ENCODE measurements at places on chromosomes 16 and 17.

DNA sequence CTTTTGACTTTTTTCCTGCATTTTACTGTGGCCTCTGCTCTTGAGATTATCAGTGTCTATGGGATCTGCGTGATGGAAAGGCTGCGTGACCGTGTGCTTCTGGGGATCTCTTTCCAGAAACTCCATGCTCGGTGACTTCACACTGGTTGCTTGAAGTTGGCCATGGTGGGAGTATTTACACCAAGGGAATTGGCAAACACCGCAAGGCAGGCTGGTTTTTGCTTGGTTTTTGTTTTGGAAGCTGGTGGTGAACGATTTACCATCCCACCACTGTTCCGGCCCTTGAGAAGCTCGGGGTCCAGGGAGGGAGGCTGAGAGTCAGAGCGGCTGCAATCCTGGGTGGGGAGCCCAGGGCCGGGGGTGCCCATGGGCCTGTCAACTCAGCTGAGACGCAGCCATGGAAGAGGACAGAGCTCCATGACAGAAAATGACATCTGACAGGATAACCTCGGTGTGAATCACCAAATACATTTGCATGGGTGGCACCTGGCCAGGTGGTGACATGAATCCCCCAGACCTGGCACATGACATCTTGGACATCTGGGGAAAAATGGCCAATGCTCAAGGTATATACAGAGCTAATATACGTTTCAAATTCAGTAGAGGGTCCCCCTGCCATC is 11.1 kb downstream of the CRISPLD2 start:
- no peak for DNase-seq

DNA sequence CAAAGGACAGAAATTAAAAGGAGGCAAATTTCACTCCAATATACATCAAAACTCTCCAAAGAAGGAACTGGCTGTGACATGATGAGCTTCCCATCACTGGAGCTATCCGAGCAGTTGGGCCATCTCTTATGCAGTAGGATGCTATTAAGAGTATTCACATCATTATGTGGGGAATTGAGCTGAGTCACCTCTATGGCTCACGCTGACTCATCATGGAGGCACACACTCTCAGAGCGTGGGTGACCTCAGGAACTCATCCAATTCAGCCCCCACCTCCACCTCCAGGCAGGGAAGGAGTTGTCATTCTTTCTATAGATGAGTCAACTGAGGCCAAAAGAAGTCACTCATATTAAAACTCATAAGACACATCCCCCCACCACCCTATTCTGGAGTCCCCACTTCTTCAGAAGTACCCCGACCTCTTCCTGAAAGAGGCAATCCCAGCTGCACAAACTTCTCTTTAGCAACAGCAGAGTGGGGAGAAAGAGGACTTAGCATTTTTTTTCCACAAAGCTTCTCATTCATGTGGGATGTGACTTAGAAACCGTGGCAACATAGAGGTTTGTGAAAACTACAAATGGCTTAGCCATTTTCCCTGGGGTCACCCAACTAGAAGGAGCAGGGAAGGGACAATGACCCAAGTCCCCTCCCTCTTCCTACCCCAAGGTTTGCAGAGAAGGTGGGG is 32.5 kb downstream of the ABCC12 start:
- no peak for DNase-seq

GRCh38 chr17:42720996-42721583 is 23.8 kb downstream of the EZH1 start:
- DNase-seq: no peak

GRCh38 chr17:51439395-51440229 is 179.3 kb downstream of the UTP18 start:
- DNase-seq: no peak

- no peak for DNase-seq
These were observed 3.1 kb downstream of the SLC5A2 start for GRCh38 chr16:31486045-31486444.

GRCh38 chr16:85524630-85525419 is 88.3 kb upstream of the GSE1 start:
- DNase-seq: no peak

- DNase-seq: no peak
These were observed 102.6 kb upstream of the HS3ST3A1 start for GRCh38 chr17:13704333-13704732.

DNA sequence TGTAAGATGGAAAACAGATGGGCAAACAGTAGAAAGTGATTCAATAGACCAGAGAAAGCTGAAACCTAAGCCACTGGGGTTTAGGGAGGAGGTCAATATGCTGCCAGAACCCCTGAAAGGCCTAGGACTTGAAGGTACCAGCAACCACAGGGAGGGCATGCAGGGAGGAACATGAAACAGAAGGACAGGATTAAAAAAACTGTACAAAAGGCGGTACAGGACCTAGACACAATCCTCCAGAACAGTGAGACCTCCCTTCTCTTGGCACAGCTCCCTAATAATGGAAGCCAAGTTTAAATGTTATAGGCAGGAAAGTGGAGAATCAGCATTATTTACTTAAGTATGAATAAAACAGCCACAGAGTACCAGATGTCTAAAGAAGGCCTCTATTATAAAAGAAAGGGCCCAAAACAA is 105.5 kb downstream of the SPAG9 start:
- no peak for DNase-seq

DNA sequence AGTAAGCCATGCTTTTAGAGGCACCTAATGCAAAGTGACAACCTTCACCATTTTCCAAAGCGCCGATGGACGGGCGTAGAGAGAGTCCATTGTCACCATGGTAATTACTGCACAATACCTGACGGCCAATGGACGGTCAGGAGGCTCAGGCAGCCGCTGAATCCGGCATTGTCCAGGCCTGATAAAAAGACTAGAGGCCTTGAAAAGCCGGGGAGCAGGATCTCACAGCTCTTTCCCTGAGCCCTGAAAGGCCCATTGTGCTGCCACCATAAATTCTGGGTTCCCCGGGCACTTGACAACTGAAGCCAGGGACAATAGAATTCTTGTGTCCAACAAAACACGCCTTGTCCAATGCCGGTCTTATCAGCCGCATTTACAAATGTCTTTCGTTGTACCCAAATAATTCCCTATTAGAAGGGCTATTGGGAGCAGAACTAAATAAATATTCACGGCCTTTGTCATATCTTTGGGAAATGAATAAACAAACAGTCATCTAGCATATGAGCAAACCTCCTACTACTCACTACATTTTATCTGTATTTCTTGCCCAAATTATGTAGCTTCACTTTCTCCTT is 62.4 kb downstream of the CDH11 start:
- no peak for DNase-seq

- no peak for DNase-seq
These were observed 8.8 kb downstream of the SREBF1 start for GRCh38 chr17:17827826-17828621.

DNA sequence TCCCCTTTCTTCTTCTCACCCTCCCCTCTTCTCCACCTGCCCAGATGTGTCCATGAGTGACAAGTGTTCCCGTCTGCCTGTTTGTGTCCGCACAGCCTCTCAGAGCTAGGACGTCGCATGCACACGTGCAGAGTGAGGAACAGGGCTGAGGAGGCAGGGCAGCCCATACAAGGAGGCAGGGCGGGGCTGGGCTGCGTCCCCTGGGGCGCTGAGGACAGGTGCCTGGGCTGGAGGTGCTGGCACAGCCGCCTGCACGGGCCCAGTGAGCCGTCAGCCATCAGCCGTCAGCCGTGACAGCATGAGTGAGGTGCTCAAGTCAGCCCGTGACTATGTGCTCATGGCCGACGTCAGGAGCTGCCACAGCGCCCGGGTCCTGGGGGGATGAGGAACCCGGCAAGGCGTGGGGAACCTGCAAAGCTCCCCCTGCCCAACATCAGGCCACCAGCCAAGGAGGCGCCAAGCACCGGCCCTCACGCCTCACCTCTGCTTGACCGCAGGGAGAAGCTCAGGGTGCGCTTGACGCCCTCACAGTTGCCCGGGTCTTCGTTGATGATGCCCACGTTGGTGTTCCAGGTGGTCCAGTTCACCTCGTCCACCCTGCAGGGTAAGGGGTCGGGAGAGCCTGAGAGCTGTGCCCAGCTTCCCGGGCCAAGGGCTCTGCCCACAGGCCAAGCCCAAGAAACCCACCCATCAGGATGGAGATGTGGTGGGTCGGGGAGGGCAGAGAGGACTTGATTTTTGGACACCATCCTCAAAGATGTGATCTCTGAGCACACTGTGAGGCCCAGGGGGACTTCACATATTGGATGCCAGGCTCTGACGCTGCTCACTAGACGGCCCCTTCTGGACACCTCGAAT is 13.7 kb upstream of the TRPV3 start:
- no peak for DNase-seq

GRCh38 chr17:44988044-44988942 is 20.2 kb upstream of the C1QL1 start:
- DNase-seq: no peak

GRCh38 chr17:67659028-67659427 is 58.7 kb upstream of the NOL11 start:
- no peak for DNase-seq

GRCh38 chr17:40331743-40332641 is 23.0 kb downstream of the RARA start:
- no peak for DNase-seq
